ENCODE measurements at places on chromosomes 7 and 10. TPM values are rescaled to one million over a fixed set of nuclear protein-coding genes. Genes with fewer than 3 reads are reported as not detected.

- no peak for DNase-seq
These were observed 30.0 kb downstream of the NET1 start for GRCh38 chr10:5442065-5442989.

GRCh38 chr10:3199488-3199887, 26.9 kb upstream of the PITRM1 start:
- no peak for DNase-seq

DNA sequence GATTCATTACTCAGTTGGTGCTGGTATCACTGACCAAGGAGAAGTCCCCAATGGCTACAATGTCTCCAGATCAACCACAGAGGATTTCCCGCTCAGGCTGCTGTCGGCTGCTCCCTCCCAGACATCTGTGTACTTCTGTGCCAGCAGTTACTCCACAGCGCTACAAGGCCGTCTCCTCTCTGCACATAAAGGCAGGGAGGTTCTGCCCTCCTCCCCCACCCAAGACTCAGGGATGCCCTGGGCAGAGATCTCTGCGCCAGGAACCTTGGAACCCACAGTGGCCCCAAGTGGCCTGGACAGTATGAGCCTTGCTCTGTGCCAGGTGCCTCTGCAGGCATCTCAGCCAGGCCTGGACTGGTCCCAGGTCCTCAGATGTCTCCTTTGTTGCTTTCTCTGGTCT, 193.4 kb upstream of the PRSS58 start:
- DNase-seq = no peak

DNA sequence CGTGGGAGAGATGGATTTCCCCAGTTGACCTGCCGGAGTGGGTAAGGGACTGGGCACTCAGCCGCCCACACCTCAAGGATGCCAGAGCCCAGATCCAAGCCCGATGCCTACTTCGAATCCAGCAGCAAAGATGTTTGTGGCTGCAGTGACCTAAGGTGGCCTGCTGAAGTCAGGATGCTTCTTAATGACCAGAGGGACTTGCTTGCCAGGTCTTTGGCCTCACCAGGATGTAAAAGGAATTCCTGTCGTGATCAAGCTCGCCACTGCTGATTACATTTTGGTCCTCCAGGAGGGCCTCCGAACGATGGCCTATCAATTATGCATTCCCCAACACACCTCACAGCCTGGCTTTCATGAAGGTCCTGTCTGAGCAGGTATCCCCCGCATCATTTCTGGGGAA, 349.5 kb upstream of the ZMIZ1 start:
- no peak for DNase-seq

GRCh38 chr10:11742009-11742778, at the start of gene ECHDC3:
ECHDC3 (plus strand) TSS chr10:11742382; CDS start chr10:11742577, 195 bp downstream.
- DNase-seq = peak; percentile 86

- no peak for DNase-seq
These were observed 19.6 kb upstream of the GSTK1 start for GRCh38 chr7:143243614-143244013.

DNA sequence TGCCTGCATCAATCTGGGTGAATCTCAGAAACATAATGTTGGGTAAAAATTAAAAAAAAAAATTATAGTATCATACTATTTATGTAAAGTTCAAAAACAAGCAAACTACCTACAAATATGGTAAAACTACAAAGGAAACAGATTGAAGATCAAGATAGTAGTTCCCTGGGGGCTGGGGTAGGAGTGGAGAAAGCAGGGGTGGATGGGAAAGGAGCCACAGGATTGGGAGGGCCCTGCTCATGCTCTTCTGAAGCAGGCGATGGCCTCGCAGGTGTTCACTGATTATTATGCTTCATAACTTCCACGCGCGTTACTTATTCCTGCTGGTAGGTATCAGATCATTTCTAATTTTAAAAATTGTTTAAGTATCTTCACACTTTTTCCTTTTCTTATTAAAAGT, 96.0 kb upstream of the GATA3 start:
- DNase-seq = no peak

DNA sequence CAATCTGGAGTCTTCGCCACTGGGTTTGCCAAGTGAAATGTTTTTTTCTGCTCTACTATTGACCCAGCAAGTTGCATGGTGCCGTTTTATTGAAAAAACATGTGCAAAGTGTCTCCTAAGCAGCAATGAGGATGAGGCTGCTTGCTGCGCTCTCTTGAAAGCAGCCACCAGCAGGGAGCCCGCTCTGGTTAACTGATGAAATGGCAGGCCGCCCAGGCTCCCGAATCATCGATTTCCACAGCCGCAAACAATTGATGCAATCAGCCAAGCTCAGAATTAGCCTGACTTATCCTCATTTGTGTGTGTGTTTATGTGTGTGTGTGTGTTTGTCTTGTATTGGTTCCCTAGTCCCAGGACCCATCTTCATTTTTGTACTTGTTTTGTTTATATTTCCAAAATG, 22.2 kb upstream of the LYZL1 start:
- no peak for DNase-seq

DNA sequence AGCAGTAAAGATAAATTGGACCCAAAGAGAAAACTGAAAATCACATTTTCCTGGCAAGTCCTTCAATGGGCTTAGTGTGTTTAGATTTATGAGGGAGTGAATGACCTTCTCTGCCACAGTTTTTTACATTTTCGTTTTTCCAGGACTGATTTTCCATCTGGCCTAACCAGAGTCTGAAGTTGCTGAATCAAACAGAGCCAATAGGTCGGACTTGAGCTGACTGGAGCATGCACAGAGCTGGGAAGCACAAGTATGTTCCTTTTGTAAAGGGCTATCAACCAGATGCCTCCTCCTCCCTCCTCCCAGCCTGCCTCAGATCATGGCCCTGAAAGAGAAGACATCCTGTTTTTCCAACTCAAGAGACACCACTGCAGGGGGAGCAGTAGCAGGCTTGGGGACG, 126.0 kb upstream of the ANKRD1 start:
- no peak for DNase-seq

- DNase-seq = no peak
These were observed 944.0 kb upstream of the C7orf33 start for GRCh38 chr7:147646568-147646967.

GRCh38 chr7:130232209-130232608, 24.5 kb downstream of the SSMEM1 start:
- DNase-seq = no peak

DNA sequence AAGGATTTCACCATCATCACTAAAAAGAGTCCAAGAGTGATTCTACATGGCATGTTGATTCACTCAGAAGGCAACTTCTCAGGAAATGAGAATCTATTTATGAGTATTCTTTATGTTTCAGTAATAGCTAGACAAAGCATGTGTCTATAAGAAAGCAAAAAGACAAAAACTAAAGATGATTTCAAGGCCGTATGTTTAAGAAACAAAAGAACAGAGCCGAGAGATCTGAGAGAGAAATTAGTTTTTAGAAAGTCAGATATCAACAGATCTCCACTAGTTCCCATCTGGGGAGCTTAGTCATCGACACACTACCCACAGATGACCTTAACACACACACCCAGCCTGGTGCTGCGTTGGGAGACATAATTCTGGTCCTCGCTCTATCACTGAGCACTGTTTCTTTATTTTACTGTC, 21.0 kb downstream of the PIP4K2A start:
- DNase-seq = no peak

- peak; percentile 16 for DNase-seq
These were observed 131.7 kb upstream of the FAM20C start for GRCh38 chr7:60706-61105.

DNA sequence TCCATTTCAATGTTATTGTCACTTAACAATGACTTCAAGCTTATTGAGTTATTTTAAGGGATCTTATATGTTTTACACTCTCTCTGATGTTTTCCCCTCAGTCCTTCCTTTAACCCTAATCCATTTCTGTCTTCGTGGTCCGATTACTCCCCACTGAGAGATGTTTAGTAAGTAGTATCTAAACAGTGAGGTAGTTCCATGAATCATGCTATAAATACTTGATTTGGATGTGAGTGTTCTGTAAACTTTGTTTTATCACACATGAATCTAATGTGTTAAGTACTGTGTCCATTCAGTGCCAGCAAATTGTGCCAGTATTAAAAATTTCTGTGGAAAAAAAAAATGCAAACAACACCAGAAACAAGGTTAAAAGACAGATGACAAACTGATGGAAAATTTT, 18.6 kb downstream of the RPP30 start:
- no peak for DNase-seq

DNA sequence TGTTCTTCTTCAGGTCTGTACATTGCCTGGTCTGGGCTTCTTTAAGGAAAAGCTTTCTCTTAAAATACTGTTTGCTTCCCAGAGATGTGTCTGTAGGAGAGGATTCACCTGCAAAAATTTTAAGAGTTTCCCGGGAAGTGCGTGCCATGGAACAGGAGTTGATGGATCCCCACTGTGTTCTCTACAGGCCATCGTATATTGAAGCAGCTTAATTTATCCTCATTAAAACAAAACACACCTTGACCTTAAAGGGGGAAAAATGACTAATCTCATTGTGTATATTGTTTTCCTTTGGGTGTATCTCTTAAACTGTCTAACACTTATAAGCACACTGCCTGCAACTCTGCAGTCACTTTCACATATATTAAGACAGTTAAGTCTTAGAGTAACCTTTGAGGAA, 111.4 kb downstream of the ST7 start:
- no peak for DNase-seq

DNA sequence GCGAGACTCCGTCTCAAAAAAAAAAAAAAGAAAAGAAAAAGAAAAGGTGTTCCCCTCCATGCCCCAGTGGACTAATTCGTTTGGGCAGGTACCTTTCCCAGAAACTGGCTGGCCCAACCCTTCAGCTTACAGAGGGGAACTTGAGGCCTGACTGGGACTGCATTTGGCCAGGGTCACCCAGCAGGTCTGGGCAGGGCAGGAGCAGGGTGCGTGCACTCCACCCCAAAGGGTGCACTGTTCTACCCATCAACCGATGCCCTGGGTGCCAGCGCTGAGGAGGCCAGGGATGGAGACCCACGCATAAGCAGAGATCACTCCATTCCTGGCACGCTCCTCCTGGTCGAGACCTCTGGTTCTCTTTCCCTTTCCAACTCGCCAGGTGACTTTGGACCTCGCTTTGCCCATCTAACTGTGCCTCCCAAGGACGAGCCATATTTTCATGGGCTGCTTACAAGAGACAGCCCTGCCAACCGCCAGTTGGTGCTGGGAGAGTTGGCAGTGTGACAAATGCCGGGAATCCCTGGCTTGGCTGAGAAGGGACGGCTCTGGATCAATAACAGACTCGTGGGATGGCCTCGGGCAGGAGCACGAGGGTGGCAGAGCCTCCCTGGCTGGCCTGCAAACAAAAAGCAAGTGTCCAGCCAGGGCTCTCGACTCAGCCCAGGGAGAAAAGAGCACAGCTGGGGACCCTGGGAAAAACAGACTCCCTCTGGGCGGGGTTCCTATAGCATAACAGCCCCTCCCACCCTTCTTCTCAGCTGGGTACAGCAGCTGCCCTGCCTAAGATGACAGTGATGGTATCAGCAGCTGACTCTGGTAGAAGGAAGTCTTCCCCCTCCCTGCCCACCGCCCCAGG, 7.9 kb downstream of the HSPB1 start:
- no peak for DNase-seq

- DNase-seq = no peak
These were observed 8.8 kb upstream of the SH2D4B start for GRCh38 chr10:80528901-80529300.

- no peak for DNase-seq
These were observed 48.2 kb downstream of the PRLHR start for GRCh38 chr10:118547282-118547681.

GRCh38 chr7:139078399-139078798, 31.1 kb downstream of the ZC3HAV1 start:
- no peak for DNase-seq

DNA sequence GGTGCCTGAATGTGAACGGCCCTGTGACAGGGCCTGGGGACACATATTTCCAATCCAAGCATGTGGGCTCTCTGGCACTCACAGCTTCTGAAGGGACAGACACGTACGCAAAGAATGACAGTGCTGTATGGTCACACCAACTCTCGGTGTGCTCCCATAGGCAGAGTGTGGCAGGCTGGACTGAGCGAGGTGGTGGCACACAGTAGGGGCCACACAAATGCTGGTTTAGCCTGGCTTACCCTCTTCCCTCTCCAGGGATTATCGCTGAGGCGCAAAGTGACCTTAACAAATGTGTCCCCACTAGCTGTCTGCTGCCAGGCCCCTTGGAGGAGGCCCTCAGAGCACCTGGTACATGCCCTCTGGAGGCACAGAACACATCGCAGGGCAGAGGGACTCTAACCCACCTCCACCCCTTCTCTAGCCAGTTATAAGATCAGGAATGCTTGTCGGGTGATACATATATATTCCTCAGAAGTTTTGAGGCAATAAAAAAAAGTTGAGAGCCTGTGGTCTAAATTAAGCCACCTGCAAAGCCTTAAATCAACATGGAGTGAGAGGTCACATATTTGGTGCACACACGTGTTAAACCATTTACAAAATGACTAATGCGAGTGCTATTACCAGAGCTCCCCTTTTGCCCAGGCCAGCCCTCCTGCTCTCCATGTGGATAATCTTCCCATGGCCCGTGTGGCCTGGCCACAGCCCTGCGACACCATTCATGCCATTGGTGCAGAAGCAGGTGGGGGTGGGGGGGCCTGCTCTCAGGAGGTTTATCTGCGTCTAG, 262.8 kb upstream of the GRB10 start:
- no peak for DNase-seq

DNA sequence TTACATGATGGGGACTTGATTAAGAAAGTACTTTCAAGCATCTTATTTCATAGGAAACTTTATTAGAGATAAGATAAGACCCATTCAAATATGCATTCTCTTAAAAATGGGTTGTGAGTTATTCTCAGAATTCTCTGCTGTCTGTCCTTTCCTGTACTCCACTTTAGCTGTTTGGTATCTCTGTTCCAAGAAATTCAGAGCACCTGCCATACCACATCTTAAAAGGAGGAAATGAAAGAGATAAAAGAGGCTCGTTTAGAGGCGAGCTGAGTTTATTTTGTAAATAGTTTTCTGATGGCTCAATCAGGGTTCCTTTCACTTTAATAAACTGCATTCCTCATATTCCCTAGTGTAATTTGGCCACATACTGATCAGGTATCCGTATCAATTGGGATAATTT, 87.2 kb downstream of the MDFIC start:
- no peak for DNase-seq

The ZNF518A gene
- total RNA-seq = 9.6 TPM

The VSIR gene
- 127 TPM for total RNA-seq

The PON1 gene
- not detected for total RNA-seq

The EFCAB10 gene
- not detected for total RNA-seq

The BEND7 gene
- total RNA-seq = 17.4 TPM

The PDE1C gene
- total RNA-seq = 192 TPM

The SH3PXD2A gene
- total RNA-seq = 28.6 TPM

The HSPA14 gene
- 8.8 TPM for total RNA-seq

The CNNM1 gene
- total RNA-seq = 0.10 TPM

The NPY4R2 gene
- total RNA-seq = not detected

The SDK1 gene
- 2.5 TPM for total RNA-seq

The ADRA2A gene
- 0.64 TPM for total RNA-seq

The SKIDA1 gene
- total RNA-seq = 3.6 TPM

The CCM2 gene
- 36.7 TPM for total RNA-seq

The ARHGEF35 gene
- total RNA-seq = 0.94 TPM

The ABCF2 gene
- total RNA-seq = 27.6 TPM
